Tracheal epithelial cell (primary cell): ENCODE measurements at places on chromosomes 13 and 19. TPM values are rescaled to one million over a fixed set of nuclear protein-coding genes. Genes with fewer than 3 reads are reported as not detected.

The SIGLEC9 gene
- total RNA-seq: not detected in 2 replicates

The SPC24 gene
- total RNA-seq: 0.64 and 4.8 TPM in 2 replicates

The PLEKHJ1 gene
- total RNA-seq: 56.3 and 73.0 TPM in 2 replicates

The PLPPR3 gene
- 0.48 TPM in 1 of 2 replicates, not detected in the other for total RNA-seq

The CCDC122 gene
- 3.9 and 12.8 TPM in 2 replicates for total RNA-seq

The PRODH2 gene
- not detected in 2 replicates for total RNA-seq

The TEX101 gene
- total RNA-seq: not detected in 2 replicates

The ATXN8OS gene
- total RNA-seq: not detected in 2 replicates

The HIPK4 gene
- total RNA-seq: not detected in 2 replicates

The LSM14A gene
- total RNA-seq: 48.4 and 56.7 TPM in 2 replicates

The ZNF814 gene
- 4.3 and 4.9 TPM in 2 replicates for total RNA-seq

The ADGRE3 gene
- not detected in 2 replicates for total RNA-seq

The SLITRK1 gene
- not detected in 2 replicates for total RNA-seq

The PCID2 gene
- total RNA-seq: 45.8 and 54.4 TPM in 2 replicates

The FCER2 gene
- total RNA-seq: not detected in 2 replicates

The NCCRP1 gene
- 4.8 and 9.4 TPM in 2 replicates for total RNA-seq

The INSR gene
- 6.7 and 11.5 TPM in 2 replicates for total RNA-seq

The UBAC2 gene
- 33.5 and 40.1 TPM in 2 replicates for total RNA-seq

The GNG7 gene
- total RNA-seq: under 0.01 TPM in 1 of 2 replicates, not detected in the other

The LACC1 gene
- 10.7 and 19.0 TPM in 2 replicates for total RNA-seq

The KCNRG gene
- total RNA-seq: 4.3 and 4.5 TPM in 2 replicates

The COL5A3 gene
- 1.2 TPM in 1 of 2 replicates, not detected in the other for total RNA-seq

The OR7C1 gene
- under 0.01 TPM in 1 of 2 replicates, not detected in the other for total RNA-seq
